SJSA1 (cell line): ENCODE measurements at places on chromosomes 12 and 14.

- DNase-seq, result no peak
Measured at GRCh38 chr12:12392413-12392812, 35.5 kb downstream of the BORCS5 start.

DNA sequence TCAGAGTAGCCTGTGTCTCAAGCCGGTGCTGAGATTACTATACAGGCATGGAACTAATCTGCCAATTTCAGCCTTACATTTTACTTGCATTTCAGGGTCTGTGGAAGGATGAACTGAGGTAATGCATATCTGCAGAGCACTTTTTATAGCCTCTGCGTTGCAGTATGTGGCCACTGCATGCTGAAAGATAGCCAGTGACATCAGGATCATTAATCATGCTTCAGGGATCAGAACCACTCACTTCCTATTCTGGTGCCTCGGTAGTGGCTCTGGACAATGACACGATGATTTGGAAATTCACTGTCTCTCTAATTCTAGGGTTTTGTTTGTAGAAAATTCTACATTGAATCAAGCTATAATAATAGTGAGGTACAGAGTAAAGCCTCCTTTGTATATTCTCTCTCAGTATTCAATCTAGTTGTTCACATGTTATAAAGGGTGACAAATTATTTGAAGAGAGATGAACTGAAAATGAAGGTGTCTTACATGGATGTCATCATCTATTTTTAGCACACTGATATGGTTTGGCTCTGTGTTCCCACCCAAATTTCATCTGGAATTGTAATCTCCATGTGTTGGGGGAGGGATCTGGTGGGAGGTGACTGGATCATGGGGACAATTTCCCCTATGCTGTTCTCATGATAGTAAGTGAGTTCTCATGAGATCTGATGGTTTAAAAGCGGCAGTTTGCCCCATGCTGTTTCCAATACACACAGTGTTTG lies 554.3 kb upstream of the MIS18BP1 start:
- DNase-seq, result no peak

GRCh38 chr14:104746934-104747481 lies 5.9 kb upstream of the SIVA1 start:
- DNase-seq, result no peak

- no peak for DNase-seq
Measured at GRCh38 chr12:57693317-57693658, 644 bp upstream of the OS9 start.

DNA sequence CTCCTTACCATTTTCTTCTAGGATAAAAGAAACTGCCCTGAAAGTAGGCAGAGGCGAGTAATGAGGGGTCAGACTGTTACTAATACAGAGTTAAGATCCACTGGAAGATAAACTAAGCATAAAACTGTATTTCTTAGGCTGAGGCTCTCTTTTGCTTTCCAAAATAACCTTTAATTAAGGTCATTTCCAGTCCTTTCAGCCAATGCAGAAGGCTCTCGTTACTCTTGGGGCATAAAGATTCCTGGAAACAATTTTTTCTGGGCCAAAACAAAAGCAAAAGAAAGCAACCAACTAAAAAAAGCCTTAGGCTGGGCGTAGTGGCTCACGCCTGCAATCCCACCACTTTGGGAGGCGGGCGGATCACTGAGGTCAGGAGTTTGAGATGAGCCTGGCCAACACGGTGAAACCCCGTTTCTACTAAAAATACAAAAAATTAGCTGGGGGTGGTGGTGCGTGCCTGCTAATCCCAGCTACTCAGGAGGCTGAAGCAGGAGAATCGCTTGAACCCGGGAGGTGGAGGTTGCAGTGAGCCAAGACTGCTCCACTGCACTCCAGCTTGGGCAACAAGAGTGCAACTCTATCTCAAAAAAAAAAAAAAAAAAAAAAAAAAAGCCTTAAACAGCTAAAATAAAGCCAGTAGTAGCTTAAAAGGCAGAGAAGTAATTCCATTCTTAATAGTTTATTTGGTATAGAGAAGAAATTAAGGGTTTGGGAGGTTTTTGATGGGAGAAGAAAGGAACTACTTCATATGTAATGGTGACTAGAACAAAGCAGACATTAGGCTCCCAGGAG lies 68.9 kb upstream of the STAC3 start:
- DNase-seq, result no peak

DNA sequence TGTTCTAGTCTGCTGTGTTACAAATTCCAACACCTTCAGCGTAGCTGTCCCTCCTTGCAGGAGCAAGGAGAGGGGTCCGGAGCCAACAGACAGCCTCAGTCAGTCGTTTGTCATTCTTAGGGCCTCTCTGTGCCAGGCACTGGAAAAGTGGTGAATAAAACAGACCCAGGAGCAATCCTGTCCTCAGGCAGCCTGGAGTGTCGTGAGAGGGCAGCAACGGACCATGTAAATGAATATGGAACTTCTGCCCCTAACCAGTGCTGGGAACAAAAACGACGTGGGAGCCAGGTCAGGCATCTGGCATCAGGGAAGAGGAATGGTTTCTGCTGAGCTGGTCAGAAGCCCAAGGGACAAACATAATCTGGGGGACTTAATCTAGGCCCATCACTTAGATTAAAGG lies 64.8 kb upstream of the PSMC1 start:
- no peak for DNase-seq

DNA sequence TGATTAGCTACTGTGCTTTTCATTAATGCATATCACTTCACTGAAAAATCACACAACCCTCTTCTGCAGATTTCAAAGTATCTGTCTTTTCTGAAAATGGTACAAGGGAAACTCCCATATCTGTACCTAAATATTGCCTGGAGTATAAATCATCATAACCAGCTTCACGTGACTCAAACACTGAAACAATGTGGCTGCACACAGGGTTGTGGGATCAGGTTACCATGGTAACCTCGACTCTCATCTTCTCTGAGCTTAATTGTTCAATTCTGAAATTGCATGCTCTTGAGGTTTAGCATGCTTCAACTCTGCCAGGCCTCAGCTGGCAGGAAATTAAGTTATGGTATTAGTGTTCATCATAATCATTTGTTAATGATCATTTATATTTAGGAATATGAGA lies 77.5 kb upstream of the CPSF6 start:
- no peak for DNase-seq

GRCh38 chr12:130611026-130611905 lies 104.8 kb downstream of the RIMBP2 start:
- DNase-seq, result no peak

- DNase-seq, result no peak
Measured at GRCh38 chr14:86321151-86321550, 791.2 kb downstream of the FLRT2 start.

- no peak for DNase-seq
Measured at GRCh38 chr12:26798023-26798422, 35.0 kb downstream of the ITPR2 start.

DNA sequence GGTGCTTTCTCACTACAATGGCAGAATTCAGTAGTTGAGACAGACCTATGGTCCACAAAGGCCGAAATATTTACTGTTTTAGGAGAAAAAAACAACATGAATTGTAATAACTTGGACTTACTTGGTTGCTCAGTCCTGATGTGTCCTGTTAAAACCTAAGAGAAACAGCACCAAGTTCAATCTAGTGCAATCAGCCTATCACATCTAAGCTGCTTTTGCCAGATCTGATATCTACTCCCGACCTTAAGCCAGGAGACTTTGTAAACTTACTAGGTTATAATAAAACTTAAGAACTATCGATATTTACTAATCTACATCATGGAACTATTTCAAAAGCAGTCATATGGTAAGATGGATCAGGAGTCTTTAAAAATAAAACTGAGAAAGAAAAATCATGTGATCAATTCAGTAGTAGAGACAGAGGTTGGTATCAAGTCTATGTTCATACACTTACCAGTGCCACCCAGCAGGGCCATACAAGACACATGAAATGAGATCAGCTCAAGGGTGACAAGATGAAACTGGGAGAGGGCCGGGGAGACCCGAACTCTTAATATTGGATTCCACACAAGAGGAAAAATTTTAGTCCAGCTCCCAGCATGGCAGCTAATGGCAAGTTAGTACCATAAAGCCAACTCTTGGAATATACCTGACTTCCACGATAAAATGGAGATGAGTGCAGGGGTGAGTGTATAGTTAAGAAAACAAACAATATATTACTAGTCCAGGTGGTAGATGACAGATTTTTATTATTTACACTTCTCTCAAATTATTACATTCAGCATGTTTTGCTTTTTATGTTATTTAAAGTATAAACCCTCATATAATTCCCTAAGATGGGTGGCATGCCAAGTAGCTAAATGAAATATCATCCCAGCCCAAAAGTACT lies 27.5 kb downstream of the NUDT4 start:
- DNase-seq, result no peak

- no peak for DNase-seq
Measured at GRCh38 chr12:3489057-3489456, 1.9 kb upstream of the PRMT8 start.

DNA sequence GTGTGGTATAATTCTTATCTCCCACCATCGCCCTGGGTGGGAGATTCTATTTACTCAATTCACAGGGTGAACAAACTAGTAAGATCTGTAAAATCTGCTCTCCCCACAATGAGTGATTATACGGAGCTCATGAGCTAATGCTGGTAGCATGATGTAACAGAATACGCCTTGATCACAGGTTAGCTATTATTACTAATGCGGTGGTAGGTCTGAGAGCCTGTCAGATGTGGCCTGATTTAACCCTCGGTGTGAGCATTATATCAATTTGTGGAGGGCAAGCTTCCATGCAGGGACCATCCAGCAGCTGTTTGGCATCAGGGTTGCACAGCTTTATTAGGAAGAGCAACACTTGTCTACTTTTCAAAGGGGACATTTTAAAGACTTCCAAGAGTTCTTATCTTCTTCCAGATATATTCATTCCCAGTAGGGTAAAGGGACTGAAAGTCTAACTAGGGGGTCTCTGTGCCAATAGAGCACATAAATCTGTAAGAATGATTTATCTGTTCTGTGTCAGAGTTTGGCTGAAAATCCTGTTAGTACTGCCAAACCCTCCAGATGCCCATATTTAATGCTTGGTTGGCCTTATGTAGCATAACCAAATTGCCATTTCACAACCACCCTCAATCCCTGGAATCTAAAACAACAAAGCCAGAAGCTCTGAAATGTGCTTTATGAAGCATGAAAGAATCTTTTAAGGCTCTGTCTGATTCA lies 18.7 kb downstream of the TSHR start:
- DNase-seq, result no peak

DNA sequence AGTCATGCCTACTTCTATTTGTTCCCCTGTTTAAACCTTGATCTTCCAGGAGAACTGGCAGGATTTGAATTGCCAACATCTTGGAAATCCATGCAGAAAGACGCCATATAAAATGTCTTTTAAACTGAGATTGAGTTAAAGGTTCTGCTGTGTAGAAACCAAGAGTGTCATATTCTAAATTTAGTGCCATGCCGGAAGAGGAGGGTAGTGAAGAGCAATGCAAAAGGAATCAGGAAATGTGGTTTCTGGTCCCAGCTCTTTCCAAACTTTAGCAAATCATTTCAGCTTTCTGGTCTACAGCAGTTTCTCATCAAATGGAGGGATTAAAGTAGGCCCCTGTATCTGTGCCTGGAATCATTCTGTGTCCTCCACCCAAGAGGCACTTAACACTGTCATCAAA lies 85.7 kb downstream of the BTG1 start:
- DNase-seq, result no peak

DNA sequence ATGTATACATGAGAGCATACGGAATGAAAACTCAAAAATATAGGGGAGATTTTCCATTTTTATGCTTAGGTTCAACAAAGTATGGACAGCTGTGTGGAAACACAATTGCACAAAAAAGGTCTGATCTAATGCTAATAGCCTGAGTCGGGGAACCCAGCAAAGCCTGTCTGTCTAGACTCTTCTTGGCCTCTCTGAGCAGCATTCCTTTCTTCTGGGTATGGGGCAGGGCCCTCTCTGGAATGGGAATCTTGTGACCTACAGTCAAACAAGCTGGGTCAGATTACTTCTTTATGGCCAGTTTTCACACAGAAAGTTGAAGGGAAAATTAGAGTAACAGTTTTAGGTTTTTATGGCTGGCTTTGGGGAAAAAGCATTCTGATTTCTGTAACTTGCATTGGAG lies 534.0 kb upstream of the LMO3 start:
- no peak for DNase-seq

GRCh38 chr12:124018539-124018938 lies 45.5 kb downstream of the ZNF664 start:
- no peak for DNase-seq

DNA sequence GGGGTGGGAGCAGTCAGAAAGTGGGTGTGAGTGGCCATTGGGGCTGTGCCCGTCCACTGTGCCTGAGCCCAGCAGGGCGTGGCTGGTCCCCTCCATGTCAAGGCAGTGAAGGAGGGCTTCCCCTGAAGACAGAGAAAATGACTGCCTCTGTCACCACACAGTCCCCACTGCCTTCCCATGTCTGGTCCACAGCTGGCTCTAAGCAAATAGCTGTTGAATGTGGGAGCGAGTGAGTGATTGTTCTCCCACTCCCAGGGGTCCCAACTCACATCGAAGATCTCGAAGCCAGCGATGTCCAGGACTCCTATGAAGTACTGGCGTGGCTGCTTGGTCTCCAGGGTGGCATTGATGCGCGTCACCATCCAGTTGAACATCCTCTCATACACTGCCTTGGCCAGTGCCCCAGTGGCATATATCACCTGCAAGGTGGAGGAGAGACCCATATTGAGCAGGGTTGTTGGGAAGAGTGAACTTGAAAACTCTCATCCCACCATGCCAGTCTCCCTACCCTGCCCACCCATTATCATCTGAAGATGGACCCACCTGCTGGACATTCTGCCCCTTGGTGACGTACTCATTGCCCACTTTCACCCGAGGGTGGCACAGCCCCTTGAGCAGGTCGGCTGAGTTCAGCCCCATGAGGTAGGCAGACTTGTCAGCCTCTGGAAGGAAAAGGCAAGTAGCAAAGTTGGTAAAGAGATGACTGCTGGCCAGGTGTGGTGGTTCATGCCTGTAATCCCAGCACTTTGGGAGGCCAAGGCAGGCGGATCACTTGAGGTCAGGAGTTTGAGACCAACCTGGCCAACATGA lies 6.6 kb downstream of the MYH7 start:
- no peak for DNase-seq

- no peak for DNase-seq
Measured at GRCh38 chr14:25086821-25087396, 37.0 kb upstream of the STXBP6 start.

GRCh38 chr12:39354955-39355354 lies 88.0 kb downstream of the KIF21A start:
- no peak for DNase-seq

GRCh38 chr14:68658029-68658509 lies 134.8 kb downstream of the ZFP36L1 start:
- no peak for DNase-seq

GRCh38 chr12:13288937-13289652 lies 92.6 kb downstream of the EMP1 start:
- no peak for DNase-seq
